ENCODE measurements at places on chromosomes 6 and 20.

- no peak for DNase-seq
These were observed 586.2 kb downstream of the PHF3 start for GRCh38 chr6:64221776-64222175.

GRCh38 chr6:96939007-96939805 lies 14.7 kb downstream of the KLHL32 start:
- no peak for DNase-seq

GRCh38 chr20:54166987-54167662 lies 6.7 kb downstream of the CYP24A1 start:
- DNase-seq = no peak

- DNase-seq = no peak
These were observed 177.0 kb upstream of the KCNG1 start for GRCh38 chr20:51199920-51200319.

DNA sequence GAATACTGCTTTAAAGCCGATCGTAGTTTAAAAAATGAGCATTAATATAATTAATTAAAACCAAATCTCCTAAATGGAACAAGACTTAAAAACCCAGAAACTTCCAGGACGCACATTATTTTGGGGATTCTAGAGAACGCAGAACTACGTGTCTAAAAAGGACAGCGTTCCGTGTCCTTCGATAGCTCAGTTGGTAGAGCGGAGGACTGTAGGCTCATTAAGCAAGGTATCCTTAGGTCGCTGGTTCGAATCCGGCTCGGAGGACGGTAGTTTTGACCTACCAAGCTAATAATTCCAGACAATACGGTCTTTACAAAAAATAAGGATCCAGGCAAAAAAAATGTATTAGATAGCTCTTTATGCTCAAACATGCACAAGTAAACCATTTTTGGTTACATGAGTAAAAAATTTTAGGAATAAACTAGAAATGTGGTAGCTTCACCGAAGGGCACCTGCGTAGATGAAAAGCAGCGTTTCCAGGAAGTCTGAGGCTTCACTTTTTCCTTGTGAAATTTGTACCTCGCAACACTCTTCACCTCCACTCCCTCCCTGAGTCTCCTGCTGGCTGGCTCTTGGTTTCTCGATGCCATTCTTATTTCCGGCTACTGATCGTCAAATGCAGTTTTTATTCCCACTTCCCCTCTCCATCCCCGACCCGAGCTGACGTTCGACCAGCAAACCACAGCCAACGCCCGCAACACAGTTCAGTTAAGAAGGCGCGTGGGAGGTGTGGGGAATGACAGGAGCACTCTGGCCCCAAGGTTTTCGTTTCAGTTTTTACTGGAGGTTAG lies 19.6 kb upstream of the ABT1 start:
- DNase-seq = no peak

- DNase-seq = no peak
These were observed 32.0 kb upstream of the POPDC3 start for GRCh38 chr6:105211831-105212230.

GRCh38 chr20:32052778-32053362 lies 828 bp downstream of the HCK start:
- no peak for DNase-seq

DNA sequence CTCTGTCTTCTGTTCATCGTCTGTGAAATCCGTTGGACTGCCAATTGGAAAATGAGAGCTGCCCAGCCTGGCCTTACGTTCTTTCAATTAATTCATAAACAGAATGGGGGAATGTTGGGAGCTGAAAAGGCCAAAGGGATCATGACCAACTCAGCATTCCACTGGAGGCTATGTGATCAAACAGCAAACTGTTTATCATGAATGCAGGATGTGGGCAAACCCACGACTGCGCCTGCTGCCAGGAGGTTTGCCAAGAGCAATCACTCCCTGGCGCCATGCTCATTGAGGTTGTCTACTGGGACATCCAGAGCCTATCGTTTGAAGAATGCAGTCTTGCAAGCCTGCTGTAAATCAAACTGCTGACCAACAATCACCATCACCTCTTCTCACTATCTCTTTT lies 9.3 kb upstream of the FKBP1A start:
- no peak for DNase-seq

DNA sequence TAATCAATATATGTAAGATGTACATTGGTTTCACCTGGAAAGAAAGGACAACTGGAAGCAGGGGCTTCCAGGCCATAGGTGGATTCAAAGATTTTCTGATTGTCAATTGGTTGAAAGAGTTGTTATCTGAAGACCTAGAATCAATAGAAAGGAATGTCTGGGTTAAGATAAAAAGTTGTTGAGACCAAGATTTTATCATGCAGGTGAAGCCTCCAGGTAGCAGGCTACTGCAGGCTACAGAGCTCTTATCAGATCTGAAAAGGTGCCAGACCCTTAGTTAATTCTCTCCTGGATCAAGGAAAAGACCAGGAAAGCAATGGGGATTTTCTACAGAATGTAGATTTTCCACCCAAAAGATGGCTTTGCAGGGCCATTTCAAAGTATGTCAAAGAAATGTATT lies 487.2 kb downstream of the BTBD3 start:
- DNase-seq = no peak

DNA sequence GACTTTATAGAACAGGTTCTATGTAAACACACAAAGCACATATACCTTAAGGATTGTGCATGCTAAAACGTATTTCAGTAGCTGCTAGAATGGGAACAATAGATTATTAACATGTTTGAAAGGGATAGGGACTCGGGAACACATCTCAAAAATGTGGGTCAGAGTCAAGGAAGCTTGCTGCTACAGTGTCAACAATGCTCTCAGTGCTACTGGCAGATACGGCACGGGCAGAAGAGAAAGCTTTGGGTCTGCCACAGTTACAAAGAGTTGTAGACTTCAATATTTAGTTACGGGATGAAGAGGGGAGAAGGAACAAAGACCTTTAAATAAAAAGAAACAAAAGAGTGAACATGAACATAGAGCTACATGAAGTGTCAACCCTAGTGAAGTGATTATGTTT lies 170.5 kb downstream of the BACH2 start:
- no peak for DNase-seq

- DNase-seq = no peak
These were observed 246.6 kb upstream of the JAG1 start for GRCh38 chr20:10920396-10920795.

DNA sequence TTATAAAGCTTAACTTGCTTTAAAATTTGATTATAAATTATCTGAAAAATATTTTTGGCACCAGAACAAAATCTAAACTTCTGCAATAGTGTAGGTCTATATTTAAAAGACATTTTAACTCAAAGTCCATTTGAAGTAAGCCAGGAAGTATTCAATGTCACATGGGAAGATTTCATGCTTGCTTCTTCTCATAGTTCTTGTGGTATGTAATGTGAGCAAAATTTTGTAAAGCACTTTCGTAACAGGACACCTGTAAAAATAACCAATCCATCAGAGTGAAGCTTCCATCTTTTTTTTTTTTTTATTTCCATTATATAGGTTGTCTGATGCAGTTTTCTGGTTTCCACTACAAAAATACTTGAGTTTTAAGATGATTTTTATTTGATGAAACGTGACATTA lies 386.1 kb downstream of the LAMA2 start:
- DNase-seq = no peak

- no peak for DNase-seq
These were observed 156.8 kb upstream of the SALL4 start for GRCh38 chr20:51959066-51959542.

DNA sequence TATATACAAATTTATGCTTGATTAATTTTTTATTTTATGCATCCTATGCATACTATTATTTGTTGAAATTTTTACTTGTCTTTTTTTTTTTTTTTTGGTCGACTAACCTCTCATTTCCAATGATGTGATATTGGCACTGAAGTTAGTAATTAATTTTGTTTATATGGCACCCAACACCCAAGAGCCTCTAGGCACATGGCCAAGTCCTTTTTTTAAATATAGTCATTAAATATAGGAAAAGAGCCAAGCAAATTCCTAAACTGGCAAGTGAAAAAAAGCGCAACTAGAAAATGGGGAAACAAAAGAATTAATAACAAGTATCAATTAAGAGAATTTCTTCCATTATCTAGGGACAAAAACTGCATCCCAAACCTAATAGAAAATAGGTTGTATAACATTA lies 85.5 kb upstream of the HS3ST5 start:
- no peak for DNase-seq

- no peak for DNase-seq
These were observed 2.0 kb upstream of the TMEM181 start for GRCh38 chr6:158557927-158558326.

DNA sequence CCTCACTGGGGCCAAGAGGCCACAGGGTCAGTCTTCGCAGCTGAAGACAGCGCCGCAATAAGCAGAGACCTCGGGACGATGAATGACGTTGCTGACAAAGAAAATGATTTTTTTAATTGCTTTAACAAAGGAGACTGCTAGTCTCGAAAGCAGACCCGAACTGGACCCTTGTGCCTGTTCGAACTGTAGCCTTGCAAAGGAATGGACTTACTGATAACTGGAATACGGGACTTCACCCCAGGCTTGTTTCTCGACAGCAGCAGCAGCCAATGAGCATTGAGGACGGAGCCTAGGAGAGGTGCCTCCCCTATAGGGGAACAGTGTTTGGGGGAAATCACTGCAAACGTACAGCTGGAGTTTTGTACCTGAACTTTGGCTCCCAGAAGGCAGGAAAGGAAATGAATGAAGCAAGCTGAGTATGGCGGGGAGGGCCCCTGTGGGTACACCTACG lies 1.3 kb upstream of the TAF4 start:
- DNase-seq = no peak

DNA sequence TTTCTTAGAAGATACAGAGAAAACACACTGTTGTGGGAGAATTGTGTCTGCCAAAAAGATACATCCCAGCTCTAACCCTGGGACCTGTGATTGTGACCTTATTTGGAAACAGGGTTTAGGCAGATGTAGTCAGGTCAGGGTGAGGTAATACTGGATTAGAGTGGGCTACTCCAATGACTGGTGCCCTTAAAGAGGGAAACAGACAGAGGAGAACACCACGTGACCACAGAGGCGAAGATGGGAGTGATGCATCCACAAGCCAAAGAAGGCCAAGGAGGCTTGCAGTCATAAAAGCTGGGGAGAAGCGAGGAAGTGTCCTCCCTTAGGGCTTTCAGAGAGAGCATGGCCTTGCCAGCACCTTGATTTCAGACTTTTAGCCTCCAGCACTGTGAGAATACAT lies 35.6 kb downstream of the SLC52A3 start:
- no peak for DNase-seq

DNA sequence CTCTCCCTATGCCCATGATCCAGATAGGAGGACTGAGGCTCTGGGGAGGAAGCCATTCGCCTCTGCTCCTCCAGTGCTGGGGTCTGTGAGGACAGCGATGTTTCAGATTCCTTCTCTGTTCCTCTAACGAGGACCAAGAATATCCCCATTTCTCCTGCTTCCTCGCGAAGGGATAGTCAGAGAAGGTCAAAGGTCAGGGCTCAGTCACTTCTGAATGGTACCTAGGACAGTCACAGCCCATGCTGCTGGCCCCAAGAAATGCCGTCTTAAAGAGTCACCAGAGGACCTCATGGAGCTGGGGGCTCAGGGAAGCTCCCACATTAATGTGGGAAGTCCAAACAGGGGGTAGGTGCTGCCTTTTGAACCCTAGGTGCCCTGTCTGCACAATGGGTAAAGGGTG lies 2.1 kb downstream of the FOXS1 start:
- no peak for DNase-seq

Data from activated CD8-positive, alpha-beta memory T cell treated with anti-CD3 and anti-CD28 coated beads for 4 hours (primary cell).